ENCODE measurements at places on chromosomes 5 and 9.

DNA sequence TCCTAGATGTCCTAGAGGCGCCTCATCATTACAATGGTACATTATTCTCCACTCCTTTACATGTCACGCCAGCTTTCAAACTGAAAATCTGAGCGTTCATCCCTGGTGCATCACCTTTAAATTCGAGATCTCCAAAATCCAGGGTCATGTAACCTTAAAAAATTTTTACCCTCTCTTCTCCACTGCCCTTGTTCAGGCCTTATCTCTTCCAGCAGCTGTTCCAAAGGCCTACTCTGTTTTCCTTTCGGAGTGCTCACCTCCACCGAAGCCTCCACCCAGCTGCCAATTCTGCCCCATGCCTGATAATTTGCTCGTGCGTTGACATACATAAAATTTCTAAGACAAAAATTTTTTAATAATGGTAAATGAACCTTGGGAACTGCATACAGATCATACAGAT is 950 bp upstream of the MSH3 start:
- no peak for DNase-seq

DNA sequence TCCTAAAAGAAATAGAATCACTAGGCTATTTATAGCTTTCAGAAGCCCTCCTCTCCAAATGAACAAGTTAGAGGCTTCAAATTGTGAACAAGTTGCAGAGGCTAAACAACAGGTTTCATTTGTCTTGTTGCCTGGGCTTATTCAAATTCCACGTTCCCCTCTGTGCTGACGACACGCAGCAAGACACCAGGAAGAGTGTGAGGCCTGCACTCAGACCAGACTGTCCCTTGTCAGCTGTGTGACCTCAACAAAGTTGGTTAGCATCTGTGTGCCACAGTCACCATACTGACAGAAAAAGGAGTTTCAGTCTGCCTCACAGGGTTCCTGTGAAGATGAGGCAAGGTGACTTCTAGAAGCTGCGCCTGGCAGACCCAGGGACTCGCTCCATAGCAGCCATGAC is 22.1 kb upstream of the GABBR2 start:
- no peak for DNase-seq

GRCh38 chr5:111017731-111018130 is 53.8 kb upstream of the TSLP start:
- DNase-seq = no peak

- no peak for DNase-seq
Observed at GRCh38 chr5:15959370-15960164, 220.0 kb downstream of the MARCHF11 start.

DNA sequence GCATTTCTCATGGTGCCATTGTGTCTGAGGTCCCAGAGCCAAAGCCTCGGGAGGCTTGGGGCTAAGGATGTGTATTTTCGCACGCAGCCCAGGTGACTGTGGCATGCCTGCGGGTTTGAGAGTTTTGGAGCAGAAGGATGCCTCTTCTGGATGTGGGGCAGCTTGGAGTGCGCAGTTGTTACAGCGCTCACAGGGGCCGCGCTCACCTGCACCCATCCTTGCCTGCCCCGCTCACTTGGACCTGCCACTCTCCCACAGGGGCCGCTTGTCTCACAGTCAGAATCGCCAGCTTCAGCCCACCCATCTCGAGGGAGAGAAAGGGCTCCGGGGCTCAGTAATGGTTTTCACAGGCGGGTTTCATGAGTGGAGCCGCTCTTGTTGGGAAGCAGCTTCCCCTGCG is 132.9 kb downstream of the MVB12B start:
- no peak for DNase-seq

DNA sequence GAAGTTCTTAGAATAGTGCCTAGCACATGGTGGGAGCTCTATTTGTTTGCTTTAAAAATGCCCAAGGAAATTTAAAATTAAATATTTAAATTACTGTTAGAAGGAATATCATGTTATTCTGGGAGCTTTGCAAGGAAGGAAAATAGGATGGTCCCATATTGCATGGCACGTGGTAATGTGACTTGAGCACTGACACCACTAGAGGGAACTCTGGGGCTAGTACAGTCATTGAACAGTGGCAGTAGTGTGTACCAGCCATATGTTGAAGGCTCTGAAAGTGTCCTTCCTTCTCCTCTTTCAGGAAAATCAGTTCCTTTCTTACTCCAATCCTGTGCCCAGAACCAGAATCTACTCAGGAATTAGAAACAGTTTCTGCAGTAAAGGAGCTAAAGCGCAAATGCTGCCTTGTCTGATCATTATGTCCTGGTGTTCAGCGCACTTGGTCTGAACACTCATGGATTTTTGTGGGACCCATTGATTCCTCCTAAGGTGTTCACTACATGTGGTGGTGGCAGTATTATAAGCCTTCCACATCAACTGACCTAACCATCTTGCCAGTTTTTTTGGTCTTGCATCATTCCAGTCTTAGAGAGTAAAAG is 54.1 kb downstream of the GDA start:
- DNase-seq = no peak

DNA sequence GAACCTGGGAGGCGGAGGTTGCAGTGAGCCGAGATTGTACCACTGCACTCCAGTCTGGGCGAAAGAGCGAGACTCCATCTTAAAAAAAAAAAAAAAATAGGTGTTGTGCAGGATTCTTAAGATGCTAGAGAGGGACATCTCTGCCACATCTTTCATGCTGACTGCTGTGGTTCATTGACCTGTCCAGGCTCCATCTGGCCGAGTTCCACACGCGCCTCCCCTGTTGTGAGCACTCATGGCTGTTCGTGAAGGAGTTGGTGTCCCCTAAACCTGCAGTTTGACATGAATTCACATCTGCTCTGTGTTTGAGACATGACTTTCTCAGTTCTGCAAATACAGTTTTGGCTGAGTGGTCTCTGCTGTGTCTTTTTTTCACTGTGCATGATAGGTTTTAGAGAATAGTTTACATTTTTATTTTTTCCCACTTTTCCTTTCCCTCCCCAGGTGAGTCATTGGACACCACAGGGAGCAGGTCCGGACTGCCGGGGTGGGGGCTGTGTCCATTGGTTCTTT is 5.3 kb downstream of the NXNL2 start:
- DNase-seq = no peak

DNA sequence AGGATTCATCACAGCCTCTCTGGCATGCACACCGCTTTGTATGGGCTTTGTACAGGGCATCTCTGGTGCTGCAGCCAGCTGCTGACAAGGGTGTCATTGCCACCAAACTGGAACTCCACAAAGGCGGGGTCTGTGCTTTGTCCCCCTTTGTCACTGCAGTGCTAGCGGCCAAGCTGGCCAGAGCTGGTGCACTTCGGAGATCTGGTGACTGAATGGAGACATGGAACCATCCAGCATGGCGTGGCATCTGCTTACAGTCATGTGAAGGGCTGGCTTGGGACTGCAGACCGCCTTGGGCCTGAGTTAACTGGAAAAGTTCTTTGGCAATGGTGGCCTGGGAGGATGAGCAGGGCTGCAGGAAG is 18.7 kb upstream of the COL5A1 start:
- DNase-seq = no peak

- no peak for DNase-seq
Observed at GRCh38 chr5:8013948-8014710, 145.2 kb downstream of the MTRR start.

- no peak for DNase-seq
Observed at GRCh38 chr5:151295138-151295537, 8.4 kb downstream of the SLC36A3 start.

- no peak for DNase-seq
Observed at GRCh38 chr5:163614787-163615186, 109.4 kb downstream of the MAT2B start.

- DNase-seq = peak; percentile 43
Observed at GRCh38 chr5:16791036-16791705, 144.9 kb downstream of the MYO10 start.

GRCh38 chr5:42993516-42994245 is 46.4 kb downstream of the ANXA2R start:
- DNase-seq = no peak

DNA sequence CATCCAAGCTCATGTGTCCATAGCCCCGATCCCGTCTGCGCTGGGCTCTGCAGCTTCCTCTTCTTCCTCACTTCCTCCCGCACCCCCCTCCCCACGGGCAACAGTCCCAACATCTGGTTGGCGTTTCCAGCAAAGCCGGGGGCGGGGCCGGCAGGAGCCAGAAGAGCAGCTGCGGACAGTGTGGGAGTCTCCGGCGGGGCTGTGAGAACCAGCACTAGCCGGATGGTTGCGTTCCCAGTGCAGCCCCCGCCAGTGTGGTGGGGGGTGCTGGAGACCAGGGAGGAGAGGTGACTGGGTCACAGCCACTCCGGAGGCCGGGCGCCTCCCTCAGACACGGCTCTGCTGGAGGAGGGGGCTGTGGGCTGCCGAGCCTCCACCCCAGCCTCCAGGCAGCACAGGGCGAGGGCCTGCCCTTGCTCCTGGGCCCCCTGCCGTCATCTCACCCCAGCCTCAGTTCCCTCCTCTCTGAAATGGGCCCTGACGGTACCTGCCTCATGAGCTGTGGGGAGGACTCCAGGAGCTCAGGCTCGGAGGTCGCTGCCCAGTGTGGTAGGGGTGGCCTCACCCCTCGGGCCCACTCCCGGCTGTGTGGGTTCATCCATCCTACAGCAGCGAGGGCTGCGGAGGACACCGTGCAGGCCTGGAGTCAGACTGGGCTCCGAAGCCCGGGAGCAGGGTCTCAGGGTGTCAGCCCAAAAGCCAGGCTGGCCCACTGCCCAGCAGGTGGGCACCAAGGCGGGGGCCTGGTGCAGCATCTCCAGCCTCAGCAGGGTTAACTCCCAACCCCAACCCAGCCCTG is 41.5 kb upstream of the NOTCH1 start:
- peak; percentile 21 for DNase-seq

- no peak for DNase-seq
Observed at GRCh38 chr9:135519179-135519971, 1.9 kb upstream of the LCN1 start.

GRCh38 chr9:114888607-114889006 is 41.8 kb downstream of the TNFSF8 start:
- DNase-seq = no peak

GRCh38 chr5:163105456-163105855 is 331.9 kb upstream of the CCNG1 start:
- no peak for DNase-seq

- no peak for DNase-seq
Observed at GRCh38 chr5:139383275-139383992, at the start of gene SLC23A1. Gene SLC23A1 (minus strand): TSS chr5:139383297. CDS start chr5:139383253, 44 bp downstream.

DNA sequence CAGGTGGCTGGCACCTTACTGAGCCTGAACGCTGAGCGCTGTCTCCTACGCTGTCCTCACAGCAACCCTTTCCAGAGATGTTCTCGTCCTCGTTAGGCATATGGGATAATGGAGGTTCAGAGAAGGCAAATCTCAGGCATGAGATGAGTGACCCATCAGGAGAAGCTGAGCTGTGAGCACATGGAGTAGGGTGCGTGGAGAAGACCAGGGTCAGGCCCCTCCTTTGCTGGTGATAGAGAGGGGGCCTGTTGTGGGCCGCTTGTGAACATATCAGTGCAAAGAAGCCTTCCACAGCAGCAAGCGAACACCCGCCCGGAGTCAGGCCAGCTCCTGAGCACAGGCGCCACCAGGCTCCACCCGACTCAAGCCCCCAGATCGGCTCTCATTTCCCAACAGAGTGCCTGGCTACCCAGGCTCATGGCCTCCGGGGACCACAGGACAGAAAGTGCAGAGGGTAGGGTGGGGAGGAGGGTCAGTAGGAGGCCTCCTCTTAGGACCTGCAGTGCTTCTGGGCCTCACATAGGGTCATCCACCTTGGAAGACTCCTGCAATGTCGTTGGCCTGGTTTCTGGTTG is 15.0 kb upstream of the TIFAB start:
- no peak for DNase-seq

GRCh38 chr9:131685753-131686706 is 53.8 kb downstream of the RAPGEF1 start:
- no peak for DNase-seq

Data from DMS153 (cell line).